ENCODE measurements at places on chromosomes 2 and 18.

- DNase-seq, result no peak
Observed at GRCh38 chr2:104026725-104027124, 827.2 kb upstream of the POU3F3 start.

GRCh38 chr2:36530983-36531354, 67.0 kb downstream of the FEZ2 start:
- no peak for DNase-seq

GRCh38 chr18:74994502-74995418, 214.2 kb downstream of the PTGR3 start:
- DNase-seq, result no peak

DNA sequence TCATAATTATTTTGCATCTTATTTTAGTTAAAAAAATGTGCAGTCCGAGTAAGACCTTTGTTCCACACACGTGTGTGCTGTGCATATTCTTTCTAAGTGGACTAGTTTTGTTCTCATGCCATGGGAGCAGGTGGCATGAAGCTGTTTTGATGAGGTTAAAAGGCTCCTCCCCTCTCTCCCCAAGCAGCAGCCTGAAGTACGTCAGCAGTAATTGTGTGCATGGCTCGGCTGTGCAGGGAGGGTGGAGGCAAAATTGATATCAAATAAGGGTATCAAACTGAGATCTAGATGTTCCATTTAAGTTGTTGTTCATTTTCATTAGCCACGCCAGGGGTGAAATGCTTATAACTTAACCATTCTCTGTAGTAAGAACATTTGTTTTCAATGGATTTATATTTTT, at the start of gene NYAP2:
Gene NYAP2, plus strand, starts transcription at position 207 of the 400 bp plus-strand sequence. CDS start 9,171 bp downstream, outside the sequence.
- no peak for DNase-seq

DNA sequence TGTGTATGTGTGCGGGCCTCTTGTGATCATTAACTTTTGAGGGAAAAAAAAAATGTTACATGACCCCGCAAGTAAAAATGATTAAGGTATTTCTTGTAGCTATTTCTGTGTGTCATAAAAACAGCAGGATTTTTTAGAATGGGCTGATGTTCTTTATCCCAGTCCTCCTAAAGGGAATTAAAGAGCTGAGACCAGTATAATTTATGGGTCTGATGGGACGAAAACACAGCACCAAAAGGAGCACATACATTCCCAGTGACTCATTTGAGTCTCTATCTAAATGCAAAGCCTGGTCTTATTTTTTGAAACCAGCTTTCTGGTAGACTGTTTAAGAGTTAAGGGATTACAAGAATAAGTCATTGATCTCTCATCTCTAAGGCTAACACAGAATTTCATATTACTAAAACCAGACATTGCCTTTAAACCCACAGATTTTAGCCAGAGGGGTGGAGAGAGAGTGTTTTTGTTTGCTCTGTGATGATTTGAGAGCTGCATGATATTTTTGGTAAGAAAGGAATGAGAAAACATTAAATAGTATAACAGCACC, 342.3 kb upstream of the EPHA4 start:
- DNase-seq, result no peak

- DNase-seq, result no peak
Observed at GRCh38 chr2:3025261-3025660, 352.4 kb downstream of the EIPR1 start.

DNA sequence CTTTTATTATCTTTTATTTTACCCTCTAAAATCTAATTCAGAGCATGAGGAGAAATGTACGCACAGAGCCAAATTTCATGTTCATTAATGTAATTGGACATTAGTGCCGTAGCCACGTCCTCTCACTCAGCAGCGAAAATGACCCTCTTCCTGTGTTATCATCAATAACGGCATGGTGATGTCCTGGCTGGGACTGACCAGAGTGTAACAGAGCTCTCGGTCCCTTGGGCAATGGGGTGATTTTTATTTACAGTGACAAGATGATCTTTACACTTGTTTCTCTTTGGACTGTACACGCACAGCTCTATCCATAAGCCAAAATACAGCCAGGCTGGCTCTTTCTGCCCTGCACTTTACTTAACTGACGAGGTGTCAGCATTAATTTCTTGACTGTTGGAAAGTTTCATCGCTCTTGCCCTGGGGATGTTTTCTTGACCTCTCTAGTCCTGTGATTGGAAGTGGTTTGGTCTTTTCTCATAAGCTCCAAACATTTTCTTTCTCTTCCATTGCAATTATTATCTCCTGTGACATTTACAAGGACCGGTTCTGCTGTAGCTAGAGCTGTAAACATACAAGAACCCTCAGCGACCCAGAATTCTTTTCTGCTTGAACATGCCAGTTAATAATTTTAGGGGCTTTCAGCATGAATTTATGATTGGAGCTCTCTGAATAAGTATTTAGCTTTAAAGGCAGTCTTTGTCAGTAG, 308.0 kb upstream of the PIK3C3 start:
- no peak for DNase-seq

DNA sequence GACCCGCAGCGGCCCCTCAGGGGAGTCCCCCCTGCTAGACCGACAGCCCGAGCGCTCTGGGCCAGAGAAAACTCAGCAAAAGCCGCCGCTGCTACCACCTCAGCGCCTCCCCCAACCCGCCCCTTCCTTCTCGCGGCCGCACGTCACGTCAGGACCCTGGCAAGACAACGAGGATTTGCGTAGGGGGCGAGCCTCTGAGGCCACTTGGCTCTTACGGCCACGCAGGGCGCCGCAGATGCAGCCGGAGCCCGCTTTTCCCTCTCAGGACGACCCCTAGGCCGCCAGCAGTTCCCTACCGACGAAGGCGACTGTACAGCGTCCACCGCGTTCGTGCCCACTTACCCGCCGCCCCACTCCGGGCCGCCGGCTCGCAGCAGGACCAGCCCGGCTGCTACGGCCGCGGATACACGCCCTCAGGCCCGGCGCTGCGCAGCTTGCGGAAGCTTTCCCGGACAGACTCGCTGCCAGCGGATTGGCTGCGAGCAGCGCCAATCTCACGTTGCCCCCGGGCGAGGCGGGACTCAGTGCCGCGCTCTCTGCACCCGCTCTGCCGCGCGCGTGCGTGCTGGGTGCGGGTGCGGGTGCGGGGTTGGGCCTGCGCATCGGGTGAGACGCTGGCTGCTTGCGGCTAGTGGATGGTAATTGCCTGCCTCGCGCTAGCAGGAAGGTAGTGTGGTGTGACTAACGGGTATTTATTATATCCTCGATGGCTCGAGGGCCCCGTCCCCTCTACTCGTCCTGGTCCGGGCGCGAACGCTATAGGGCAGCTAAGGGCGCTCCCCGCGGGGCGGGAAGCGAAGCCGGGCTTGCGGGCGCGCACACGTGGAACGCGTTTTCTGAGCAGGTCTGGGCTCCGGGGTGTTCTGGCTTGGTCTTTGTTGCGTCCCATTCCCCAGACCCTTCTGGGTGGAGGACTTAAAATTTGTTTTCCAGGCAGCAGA, at the start of the genes ORMDL1 and PMS1:
Gene ORMDL1, minus strand, starts transcription at position 413 of the 941 bp plus-strand sequence. CDS start 1,744 bp downstream, outside the sequence.
Gene PMS1, plus strand, starts transcription at position 524 of the 941 bp plus-strand sequence. CDS start 7,360 bp downstream, outside the sequence.
- peak; percentile 87 for DNase-seq

GRCh38 chr2:9990736-9991135, 39.2 kb downstream of the GRHL1 start:
- no peak for DNase-seq

DNA sequence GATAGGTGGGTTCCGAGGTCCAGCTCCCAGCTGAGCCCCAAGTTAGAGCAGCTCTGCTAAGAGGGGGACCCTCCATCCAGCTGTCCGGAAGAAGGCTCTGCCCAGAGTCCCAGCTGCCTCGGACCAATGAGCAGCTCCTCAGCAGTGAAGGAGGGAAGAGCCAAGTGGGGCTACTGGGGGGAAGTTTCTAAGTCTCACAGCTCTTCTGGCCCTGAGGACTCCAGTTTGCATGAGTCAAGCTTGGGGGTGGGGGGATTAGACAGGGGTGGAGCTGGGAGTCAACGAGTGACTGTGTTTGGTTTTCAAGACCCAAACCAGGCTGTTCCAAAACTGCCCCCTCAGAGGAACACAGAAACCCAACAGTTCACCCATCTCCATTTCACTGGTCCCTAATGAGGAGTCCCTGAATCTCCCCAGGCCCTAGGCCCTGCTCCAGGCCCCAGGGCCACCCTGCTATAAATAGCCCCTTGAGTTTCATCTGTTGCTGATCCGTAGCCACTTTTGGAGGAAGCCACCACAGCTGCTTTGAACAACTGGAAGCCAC, 100.9 kb downstream of the TNS1 start:
- no peak for DNase-seq

GRCh38 chr2:202039278-202040078, 5.8 kb downstream of the FZD7 start:
- no peak for DNase-seq

- no peak for DNase-seq
Observed at GRCh38 chr2:26579025-26579722, 62.0 kb downstream of the CIB4 start.

- DNase-seq, result no peak
Observed at GRCh38 chr2:1730015-1730927, 14.0 kb downstream of the PXDN start.

DNA sequence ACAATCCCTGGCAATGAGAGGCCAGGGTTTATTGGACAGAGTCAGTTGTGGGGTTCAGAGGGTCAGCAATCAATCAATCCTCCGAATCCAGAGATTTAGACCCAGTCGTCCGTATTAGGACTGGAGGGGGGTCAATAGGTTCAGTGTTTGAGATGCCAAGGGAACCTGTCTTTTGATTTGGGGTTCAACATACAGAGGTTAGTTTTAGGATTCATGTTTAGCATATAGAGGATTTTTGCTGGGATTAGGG, 292 bp downstream of the GMPPA start:
- DNase-seq, result no peak

DNA sequence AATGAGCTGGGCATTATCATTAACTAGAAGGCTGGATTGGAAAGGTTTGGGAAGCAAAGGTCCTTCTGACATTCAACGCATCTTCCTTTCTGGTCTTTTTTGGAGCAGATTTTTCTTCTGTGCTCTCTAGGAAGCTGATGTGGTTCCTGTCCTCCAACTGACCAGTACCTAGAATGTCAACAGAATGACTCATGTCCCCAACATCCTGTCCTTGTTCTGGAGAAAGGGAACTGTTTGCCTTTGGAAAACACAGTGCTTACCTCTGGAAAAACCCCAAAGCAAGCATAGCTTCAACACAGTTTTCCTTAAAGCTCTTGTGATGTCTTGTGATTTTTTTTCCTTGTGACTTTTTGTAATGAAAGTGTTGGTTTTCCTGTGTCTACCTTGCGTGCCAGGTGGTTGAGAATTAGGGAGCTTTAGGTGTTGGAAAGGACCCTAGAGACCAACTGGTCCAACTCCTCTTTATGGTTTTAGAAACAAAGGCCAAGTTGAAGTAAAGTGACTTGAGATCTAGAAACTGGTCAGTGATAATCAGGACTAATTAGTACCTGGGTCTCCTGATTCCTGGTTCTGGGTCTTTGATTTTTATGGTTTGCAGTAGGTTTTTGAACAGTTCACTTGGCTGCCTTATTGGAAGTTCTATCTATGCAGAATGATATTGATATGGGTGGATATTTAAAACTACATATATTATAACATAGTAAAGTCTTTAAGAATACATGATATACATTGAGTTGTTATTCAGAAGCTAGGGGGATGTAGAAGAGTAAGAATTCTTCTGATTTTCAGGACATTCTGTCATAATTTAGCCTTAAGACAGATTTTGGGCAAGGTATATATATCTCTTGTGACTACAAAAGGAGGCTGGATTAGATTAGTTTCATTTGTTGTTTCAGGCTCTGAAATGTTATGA, 70.5 kb downstream of the FMNL2 start:
- peak; percentile 64 for DNase-seq

DNA sequence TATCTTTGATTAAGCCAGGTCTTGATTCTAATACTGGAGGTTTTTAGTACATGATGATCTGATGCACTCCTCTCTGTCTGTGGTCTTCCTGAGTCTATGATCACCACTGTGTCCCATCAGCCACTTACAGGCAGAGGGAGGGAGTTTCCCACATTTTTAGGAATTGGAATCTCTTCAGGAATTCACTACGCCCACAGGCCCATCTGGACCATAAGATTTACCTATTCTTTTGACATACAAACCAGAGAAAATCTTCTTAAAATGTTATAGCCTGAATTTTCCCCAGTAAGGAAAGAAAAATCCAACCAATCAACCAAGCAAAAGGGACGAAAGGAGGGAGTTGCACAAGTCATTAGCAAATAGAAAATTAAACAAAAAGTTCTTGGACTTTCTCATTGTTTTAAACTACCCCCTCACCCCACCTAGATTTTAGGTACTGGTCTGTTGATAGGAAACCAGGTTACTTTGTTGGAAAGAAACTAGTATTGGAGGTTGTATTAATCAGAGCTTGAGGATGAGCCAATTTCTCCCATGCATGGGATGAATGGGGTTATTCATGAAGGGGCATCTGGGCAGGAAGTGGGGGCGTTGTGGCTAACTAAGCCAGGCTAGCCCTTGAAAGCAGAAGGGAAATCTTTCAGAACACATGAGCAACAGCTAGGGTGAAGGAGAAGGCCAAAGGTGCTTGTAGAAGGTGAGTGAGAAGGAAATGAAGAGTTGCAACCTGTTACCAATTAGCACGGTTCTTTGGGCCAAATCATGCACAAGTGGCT, 328.2 kb upstream of the MEX3C start:
- no peak for DNase-seq

- DNase-seq, result no peak
Observed at GRCh38 chr2:3354986-3355385, 22.6 kb downstream of the EIPR1 start.

DNA sequence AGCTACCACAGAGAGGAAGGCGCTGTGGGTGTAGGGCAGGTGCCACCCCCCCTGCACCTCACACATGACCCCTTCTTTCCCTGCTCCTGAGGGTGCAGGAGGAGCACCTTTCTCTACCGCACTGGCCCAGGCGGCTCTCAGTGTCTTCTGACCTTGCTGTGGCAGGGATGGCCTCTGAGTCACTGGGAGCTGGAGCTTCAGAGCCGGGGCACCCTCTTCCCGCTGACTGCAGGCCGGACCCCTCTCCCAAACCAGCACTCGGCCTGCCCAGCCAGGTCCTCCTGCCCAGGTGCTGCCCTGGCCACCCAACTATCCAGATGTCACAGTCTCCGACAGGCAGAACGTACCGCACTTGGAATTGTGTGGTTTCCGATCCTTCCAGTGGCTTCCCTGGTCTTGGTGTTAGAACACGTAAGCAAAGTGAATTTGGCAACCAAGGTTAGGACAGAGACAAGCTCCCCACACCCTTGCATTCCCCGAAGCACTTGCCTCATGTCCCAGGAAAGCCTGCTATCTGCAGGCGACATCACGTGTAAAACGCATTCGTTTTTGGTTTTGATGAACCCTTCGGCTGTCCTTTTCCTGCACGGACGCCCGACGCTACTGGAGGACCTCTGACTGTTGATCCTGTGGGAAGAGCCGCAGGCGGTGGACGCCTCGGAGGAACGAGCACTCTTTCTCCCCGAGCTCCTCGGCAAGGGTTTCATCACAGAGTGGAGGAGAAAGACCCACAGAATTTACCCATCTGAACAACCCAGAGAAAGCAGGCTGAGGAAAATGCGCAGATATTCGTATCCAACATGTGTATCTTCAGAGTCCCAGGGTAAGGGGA, 24.7 kb upstream of the KCNG2 start:
- no peak for DNase-seq

GRCh38 chr2:207039225-207039624, 99.9 kb downstream of the CPO start:
- DNase-seq, result no peak

GRCh38 chr18:29147944-29148343, 971.0 kb upstream of the CDH2 start:
- no peak for DNase-seq

All from T47D (cell line).